ENCODE measurements at places on chromosomes 13 and 19.

DNA sequence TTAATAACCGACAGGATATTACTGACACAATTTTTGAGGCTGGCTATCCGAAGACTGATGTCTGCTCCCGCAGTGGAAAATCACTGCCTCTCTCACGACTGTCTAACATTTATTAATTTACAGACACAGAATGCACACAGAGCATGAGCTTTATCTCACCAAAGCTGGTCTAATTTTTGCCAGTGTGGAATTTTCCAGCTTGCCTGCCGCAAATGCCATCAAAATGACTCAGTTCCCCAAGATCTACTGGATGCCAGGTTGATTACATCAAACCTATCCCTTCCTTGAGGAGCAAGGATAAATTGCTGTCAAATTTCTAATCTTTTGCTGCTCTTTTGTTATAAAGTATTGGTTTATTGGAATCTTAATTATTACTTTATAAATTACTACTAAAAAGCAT, 1775.1 kb upstream of the PCDH20 start:
- DNase-seq = no peak

- peak; percentile 87 for DNase-seq
Measured at GRCh38 chr19:29665215-29665825, at the start of gene PLEKHF1. Gene PLEKHF1 (plus strand): TSS chr19:29665461. CDS start chr19:29673840, 8,379 bp downstream.

DNA sequence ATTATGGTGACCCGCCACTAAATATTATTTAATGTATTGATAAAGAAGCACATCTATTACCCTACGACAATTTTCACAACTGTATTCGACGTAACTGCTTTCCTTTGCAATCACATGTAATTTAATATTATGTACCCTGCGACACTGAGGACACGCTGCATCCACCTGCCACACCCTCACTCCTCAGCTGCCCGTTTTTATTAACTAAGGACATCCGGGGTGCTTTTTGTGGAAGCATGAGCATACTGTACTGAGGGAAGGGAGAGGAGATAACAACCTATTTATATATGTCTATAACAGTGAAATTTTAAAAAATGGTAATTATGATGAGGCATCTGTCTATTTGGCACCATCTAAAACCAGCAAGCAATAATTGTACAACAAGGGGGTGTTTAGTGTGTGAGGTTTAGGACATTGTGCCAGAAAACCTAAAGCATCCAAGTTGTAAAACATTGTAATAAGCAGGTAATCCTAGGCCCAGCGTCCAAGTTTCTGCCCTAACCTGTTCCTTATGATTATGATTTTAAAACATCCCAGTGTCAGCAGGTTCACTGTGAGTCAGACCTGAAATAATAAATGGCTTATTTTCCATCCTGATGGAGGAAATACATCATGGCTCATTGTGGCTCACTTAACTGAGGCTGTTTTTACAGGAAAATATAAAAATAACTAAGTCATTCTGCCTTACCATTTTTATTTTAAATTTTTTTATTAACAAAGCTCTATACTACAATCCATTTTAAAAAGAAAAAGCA, 56.3 kb downstream of the FOXO1 start:
- no peak for DNase-seq

- DNase-seq = no peak
Measured at GRCh38 chr19:3397266-3398022, 31.1 kb downstream of the NFIC start.

DNA sequence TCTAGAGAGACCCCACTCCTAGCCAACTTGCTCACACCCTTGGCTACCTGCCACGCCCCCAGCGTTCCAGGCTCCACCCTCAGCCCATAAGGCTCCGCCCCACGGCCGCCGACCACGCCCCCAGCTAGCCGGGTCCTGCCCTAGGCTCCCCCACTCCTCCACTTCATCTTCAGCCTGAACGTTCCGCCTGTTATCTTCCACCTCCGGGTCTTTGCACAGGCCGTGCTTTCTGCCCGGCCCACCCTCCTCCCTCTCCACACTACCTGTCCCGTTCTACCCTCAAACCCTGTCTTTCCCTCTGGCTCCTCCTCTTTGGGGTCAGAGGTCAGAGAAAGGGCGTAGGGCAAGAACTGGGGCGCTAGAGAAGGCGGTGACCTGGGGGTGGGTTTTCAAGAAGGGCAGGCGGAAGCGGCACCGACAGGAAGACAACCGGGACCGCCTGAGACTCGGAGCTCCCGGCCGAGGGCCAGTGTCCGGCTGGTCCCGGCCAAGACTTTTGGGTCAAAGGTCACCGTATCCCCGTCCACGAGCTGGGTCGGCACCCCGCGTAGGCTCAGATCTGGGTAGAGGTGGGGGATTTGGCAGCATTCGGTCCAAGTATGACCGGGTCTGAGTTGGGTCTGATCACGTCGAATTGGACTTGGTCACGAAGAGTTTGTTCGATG, 2.2 kb downstream of the PDE4C start:
- no peak for DNase-seq

GRCh38 chr13:84662491-84662890, 780.2 kb upstream of the SLITRK1 start:
- DNase-seq = no peak

- no peak for DNase-seq
Measured at GRCh38 chr13:41905600-41906254, 55.2 kb downstream of the VWA8 start.

DNA sequence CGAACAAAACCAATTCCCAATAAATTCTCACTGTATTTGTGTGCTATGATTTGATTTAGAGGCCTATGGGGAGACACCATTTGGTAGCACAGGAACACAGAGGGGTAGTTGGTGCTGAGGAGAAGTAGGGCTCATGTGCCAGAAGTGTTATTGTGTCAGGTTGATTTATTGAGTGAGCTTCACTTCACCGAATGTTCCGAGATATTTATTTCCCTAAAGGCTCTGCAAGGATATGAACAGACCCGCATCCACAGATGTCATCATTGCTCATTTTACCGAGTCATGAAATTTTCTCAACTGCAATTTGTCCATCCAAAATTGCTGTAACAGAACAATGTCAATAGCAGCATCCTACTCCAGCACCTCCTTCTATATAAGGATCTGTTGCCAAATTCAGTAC, 69.5 kb downstream of the DACH1 start:
- DNase-seq = no peak

- DNase-seq = peak; percentile 34
Measured at GRCh38 chr13:99237981-99238662, 20.1 kb downstream of the GPR18 start.

DNA sequence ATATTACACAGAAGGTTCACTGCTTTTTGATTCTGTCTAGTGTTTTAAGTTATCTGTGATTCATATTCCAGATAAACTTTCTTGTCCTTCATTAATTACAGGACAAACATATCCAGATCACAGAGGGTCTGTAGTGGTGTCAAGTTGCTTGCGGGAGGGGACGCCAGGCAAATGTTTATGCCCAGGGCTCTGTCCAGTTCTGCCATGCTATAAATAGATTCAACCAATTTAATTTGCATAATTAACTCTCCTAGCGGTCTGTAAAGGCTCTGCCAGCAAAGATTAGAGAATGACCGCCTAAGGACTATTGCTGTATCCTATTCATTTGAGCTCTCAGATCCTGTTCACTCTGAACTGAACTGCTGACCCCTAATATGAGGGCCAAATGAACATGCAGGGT, 59.7 kb upstream of the TRPC4 start:
- DNase-seq = no peak

- DNase-seq = no peak
Measured at GRCh38 chr13:38880397-38880796, 110.2 kb downstream of the STOML3 start.

- DNase-seq = no peak
Measured at GRCh38 chr13:28128926-28129325, 9.4 kb upstream of the PAN3 start.

Data from activated naive CD4-positive, alpha-beta T cell treated with Interleukin-2 at 50 U/mL for 16 hours (primary cell).